ENCODE measurements at places on chromosomes 2 and 18. TPM values are rescaled to one million over a fixed set of nuclear protein-coding genes. Genes with fewer than 3 reads are reported as not detected.

VAMP5 gene
- total RNA-seq = 7.3 TPM

PLCL1 gene
- 0.33 TPM for total RNA-seq

CRYBA2 gene
- total RNA-seq = not detected

FRZB gene
- total RNA-seq = 0.17 TPM

NEU4 gene
- total RNA-seq = not detected

GPC1 gene
- 257 TPM for total RNA-seq

PCGF1 gene
- 43.2 TPM for total RNA-seq

ADI1 gene
- total RNA-seq = 39.0 TPM

SPHKAP gene
- not detected for total RNA-seq

GRB14 gene
- total RNA-seq = 9.8 TPM

ICOS gene
- not detected for total RNA-seq

NEB gene
- total RNA-seq = 0.14 TPM

HOXD9 gene
- not detected for total RNA-seq

CPSF3 gene
- 38.8 TPM for total RNA-seq

WDR54 gene
- total RNA-seq = 45.3 TPM

GALNT14 gene
- 25.4 TPM for total RNA-seq

IMPA2 gene
- 7.8 TPM for total RNA-seq

RBFA gene
- 35.1 TPM for total RNA-seq

AGXT gene
- total RNA-seq = not detected

ABCG5 gene
- total RNA-seq = not detected

DYNAP gene
- not detected for total RNA-seq

DLGAP1 gene
- total RNA-seq = 0.69 TPM

FEV gene
- total RNA-seq = not detected

BCS1L gene
- 28.8 TPM for total RNA-seq

MTX2 gene
- 45.9 TPM for total RNA-seq

LOXHD1 gene
- total RNA-seq = not detected

STEAP3 gene
- total RNA-seq = 28.8 TPM

UGT1A8 gene
- not detected for total RNA-seq

FANCL gene
- total RNA-seq = 18.6 TPM

DUSP19 gene
- total RNA-seq = 1.0 TPM
